HAP-1 (cell line): ENCODE measurements at places on chromosomes 5 and 9.

DNA sequence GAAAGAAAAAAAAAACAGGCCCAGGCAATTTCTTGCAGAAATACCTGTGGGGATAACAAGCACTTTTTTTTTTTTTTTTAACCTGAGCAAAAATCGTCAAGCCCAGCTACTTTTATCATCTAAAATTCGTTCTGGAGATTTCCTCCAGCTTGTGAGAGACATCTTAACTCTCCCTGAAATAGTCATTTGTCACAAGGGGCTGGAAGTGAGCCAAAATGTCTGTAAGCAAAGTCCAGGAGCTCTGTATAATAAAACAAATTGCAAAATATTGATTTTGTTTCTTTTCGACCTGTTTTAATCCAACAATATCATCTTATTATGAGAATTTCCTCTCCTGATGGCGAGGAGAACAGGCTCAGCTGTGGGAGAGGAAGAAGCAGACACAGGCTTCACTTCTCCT is 168.4 kb downstream of the TTLL11 start:
- DNase-seq = no peak

GRCh38 chr5:13673511-13673910 is 271.0 kb downstream of the DNAH5 start:
- no peak for DNase-seq

GRCh38 chr5:173530547-173530946 is 85.9 kb downstream of the BOD1 start:
- DNase-seq = no peak

GRCh38 chr9:120438836-120439546 is 141.0 kb downstream of the CDK5RAP2 start:
- DNase-seq = peak; percentile 27

GRCh38 chr5:128021411-128021810 is 62.2 kb upstream of the SLC12A2 start:
- DNase-seq = no peak

GRCh38 chr5:149608936-149609545 is 27.7 kb downstream of the ARHGEF37 start:
- no peak for DNase-seq

GRCh38 chr5:60851626-60852025 is 7.6 kb upstream of the ELOVL7 start:
- no peak for DNase-seq

DNA sequence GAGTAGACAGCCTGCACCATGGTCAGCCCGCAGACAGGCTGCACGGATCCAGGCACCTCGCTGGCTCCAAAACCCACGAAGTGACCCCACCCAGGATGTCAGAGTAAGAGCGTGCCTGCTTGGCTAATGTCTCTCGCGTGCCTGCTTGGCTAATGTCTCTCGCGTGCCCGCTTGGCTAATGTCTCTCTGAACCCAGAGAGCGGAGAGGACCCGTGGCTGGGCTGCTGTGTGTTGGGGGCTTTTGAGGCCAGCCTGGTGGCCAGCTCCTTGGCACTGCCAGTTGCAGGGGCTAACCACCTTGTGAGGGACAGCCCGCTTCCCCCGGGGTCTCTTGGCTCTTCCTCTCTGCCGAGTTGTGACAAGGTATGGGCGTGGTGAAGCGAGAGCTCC is 8.9 kb upstream of the RXRA start:
- DNase-seq = no peak

DNA sequence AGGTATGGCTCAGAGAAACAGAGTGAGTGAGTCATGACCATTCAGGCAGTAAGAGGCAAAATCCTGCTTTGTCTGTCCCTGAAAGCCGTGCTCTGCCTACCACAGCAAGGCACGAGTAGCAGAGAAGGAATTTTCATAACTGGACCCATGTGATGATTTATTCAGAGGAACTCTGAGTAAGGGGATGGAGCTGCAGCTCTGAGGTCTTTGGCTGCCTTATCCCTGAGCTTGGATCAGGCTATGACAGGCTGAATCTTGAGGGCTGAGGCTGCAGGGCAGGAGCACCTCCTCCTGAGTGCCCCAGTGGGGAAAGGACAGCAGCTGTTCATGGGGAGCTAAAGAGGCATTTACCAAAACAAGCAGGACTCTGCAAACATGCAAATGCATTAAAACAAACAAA is 183.4 kb downstream of the PAPPA start:
- no peak for DNase-seq

- no peak for DNase-seq
Measured at GRCh38 chr9:3520564-3520963, 5.2 kb downstream of the RFX3 start.

DNA sequence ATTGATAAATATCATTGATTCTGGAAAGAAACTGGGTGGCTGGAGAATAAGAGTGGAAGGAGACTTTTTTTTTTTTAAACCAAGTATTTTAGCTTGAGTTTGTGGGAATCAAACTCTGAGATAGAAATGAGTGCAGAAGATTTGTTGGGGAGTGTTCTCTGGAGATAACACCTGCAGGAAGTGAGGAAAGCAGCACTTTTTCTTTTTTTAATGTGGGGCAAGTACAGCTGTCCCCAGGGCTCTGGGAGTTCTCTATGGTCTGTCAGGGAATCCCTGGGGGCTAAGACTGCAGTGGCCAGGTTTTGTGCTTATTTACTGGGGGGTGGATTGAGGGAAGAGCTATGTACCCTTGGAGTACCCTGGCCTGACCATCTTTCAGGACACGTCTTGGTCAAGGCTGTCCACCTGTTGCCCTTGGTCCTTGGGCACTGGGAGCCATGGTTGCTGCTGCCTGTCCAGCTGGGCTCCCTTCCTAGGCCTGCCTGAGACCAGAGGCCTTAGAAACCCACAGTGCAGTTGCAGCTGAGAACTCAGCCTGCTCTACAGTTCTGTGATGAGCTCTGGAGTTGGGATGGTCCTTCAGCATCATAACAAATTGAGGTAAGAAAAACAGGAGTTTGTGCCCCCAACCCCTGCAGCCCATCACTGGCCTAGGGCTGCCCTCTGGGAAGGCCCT is 85.8 kb downstream of the PHAX start:
- DNase-seq = no peak

DNA sequence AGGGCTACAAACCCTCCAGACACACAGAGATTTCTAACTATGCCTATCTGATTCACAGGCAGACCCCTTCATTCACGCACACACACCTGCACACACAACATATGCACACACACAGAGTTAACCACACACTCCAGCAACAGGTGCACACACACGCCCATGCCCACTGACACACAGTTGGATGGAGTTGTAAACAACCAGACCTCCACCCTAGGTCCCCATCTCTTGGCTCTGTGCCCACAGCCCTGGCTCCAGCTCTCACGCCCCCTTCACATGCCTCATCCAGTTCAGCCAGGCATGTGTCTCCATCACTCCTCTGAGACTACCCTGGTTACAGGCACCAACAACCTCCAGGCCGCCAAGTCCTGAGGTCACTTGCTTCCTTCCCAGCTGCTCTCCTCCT is 61.1 kb downstream of the PSD2 start:
- no peak for DNase-seq

- DNase-seq = no peak
Measured at GRCh38 chr9:3479514-3480352, 46.1 kb downstream of the RFX3 start.

- DNase-seq = no peak
Measured at GRCh38 chr5:153903321-153903720, 135.4 kb downstream of the FAM114A2 start.

- no peak for DNase-seq
Measured at GRCh38 chr5:134918861-134919260, 13.9 kb downstream of the PCBD2 start.

DNA sequence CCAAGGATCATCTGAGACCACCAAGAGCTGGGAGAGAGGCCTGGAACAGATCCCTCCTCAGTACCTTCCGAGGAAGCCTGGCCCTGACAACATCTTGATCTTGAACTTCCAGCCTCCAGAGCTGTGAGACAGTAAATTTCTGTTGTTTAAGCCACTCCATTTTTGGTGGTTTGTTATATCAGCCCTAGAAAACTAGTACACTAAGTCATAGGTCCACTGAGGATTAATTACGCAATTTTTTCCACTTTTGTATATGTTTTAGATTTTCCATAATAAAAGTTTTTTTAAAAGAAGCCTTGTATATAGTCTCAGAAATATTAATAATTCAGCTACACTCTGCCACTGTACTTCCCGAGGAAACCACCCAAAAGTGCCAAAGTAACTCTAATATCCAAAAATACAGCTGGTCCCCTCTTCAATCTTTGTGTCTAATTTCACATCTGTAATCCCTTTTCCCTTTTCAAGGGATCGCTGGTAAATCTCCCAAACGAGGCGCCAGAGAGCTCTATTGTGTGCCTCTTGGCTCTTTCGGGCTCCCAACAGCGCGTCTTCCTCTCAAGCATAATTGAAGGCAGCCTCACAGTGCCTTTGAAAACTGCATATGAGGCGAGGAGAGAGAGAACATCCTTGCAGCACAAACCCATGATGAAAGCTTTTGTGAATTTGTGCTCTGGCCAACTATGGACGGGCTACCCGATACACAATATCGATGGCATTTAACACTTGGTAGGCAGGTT is 32.7 kb downstream of the PRUNE2 start:
- DNase-seq = no peak

GRCh38 chr5:140039561-140039960 is 3.5 kb downstream of the NRG2 start:
- DNase-seq = no peak

GRCh38 chr9:126302730-126303129 is 23.9 kb upstream of the MVB12B start:
- DNase-seq = no peak

GRCh38 chr5:17258431-17258830 is 41.0 kb downstream of the BASP1 start:
- no peak for DNase-seq

- DNase-seq = no peak
Measured at GRCh38 chr5:139757727-139758509, 37.7 kb upstream of the PSD2 start.

- no peak for DNase-seq
Measured at GRCh38 chr9:104361207-104361606, 142.9 kb upstream of the OR13F1 start.

DNA sequence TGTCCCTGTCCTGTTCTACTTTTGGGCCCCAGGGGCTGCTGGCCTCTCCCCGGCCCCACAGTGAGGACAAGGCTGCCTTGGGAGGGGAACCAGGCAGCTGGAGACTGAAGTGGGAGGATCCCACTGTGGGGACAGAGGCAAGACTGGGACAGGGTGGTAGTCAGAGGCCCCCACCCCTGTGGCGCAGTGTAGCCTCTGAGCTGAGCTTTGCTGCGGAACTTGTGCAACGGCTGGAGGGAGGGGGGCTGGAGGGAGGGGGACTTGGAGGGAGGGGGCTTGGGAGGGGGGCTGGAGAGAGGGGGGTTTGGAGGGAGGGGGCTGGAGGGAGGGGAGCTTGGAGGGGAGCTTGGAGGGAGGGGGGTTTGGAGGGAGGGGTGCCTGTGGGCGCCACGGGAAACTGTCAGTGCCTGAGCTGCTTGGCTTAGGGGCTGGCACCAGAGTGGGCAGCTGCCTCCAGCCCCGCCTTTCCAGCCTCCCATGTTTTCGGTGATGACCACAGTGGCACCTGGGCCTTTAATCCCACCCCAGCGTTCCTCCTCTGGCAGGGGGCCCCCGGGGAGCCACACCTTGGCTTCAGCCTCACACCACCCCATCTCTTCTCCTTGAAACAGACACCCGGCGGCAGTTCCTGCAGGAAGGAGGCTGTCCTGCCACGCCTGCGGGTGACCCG is 2.3 kb upstream of the FUT7 start:
- no peak for DNase-seq

DNA sequence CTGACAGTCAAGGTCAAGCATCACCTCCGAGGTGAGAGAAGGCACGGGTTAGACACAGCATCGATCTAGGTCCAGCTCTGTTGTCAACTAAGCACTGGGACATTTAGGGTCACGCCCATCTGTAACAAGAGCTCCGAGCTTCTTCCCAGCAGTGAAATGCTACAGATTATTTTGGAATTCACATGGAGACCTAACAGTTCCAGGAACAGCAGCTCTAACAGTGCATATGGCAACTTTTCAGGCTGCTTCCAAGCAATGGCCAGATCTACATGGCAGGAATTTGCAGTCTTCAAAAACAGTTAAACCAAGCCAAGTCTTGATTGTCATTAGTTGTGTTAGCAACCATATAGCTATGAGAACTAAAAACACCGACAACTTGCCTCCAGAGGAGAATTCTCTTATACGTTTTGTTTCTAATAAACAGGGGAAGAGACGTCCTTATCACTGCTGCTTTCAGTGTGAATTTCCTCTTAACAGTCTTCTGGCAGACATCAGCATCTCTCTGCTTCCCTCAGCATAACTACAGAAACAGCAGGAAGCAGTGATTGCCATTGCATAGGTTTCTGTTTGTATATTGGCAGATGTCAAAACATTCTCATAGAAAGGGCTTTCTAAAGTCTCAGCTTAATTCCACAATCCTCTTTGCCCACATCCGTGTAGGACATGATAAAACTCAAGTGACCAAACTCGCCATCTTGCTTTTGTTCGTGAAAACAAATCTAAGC is 242.1 kb upstream of the DAPK1 start:
- DNase-seq = no peak

DNA sequence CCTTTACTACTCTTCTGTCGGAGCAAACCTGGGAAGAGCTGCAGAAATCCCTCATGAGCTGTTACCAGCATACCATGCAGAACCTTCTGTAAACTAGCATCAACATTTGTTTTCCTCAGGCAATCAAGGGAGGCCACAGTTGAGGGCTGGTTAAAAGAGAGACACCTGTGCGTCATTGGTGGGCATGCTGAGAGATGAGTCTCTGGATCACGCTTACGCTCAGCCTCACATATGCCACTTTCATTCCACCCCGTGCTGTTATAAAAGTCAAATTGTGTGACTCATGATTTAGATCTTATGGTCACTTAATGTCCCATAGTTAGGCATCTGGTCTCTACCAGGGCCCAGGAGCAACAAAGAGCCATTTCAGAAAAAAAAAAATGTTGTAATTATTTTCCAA is 18.1 kb upstream of the ICE1 start:
- no peak for DNase-seq

DNA sequence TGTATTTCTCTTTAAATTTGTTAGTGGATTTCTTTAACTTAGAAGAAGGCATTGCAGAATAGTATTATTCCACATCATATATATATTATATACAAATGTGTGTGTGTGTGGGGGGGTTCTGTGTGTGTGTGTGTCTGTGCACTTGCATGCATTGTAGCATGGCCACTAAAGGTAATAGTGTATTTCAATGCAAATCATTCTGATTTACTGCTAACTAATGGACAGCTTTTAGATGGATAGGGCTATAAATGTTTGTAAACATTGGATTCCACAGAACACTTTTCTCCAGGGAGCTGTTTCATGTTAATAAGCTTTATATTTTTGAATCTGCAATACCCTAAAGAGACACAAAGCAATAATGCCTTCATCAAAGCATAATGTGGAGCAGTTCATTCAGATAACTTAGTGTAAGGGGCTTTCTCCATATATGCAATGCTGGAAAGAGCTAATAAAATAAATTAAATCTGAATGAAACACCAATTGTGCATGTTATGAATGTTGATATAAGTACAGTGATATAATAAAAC is 496.7 kb upstream of the CDH9 start:
- peak; percentile 6 for DNase-seq

DNA sequence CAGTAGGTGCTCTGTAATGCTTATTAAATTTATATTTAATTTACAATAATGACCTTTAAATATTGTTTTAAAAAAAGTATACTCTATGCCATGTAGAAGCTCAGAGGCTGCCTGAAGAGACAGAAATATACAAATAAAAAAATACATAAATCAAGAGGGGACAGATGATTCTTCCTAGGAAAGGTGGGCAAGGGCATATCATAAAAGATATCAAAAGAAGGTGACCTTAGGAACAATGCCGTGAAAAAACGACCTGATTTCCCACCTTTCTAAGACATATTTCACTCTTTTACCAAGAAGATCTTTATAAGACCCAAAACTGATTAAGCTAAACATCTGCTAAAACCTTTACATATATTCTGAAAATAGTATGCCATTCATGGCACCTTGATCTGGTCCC is 128.9 kb downstream of the NFIB start:
- no peak for DNase-seq

- DNase-seq = no peak
Measured at GRCh38 chr5:115414406-115415142, 118.1 kb upstream of the CCDC112 start.
